ENCODE measurements at places on chromosomes 3 and 15.

DNA sequence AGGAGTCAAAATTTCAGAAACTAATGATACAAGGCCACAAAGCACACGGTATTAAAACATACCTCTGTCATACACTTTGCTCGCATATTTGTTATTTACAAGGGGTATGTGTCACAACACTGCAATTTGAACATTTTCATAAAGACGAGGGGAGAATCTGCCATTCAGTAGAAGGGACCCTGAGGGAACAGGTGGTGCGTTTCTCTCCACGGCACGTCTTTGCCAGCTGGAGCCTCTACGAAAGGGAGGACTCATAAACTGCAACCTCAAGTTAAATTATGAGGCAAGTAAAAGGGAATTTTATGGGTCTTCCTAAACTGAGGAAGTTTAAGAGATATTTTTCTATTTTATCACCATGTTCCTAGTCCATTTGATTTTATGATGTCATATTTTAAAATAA is 19.1 kb downstream of the ATP10A start:
- no peak for DNase-seq

GRCh38 chr15:78284758-78285157 is 14.7 kb downstream of the SKIC8 start:
- DNase-seq, result no peak

DNA sequence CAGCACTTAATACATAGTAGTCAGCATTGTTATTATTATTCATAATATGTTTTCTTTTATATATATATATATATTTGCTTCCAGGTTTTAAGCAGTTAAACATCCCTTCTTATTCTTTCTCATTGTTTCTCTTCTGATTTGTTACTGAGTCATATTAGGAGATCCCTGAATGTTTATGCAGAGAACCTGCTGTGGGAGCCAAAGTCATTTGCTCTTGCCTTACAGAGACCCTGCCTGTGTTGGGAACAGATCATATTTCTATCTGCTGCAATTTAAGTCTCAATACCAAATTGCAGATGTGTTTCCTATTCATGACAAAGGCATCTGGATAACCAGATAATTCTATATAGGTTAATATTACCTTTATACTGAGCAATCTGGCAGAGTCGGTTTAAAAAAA is 323.0 kb upstream of the UMPS start:
- DNase-seq, result no peak

- DNase-seq, result no peak
These were observed 18.1 kb upstream of the SLC22A13 start for GRCh38 chr3:38247366-38248035.

- DNase-seq, result no peak
These were observed 27.3 kb downstream of the LIPC start for GRCh38 chr15:58459045-58459444.

DNA sequence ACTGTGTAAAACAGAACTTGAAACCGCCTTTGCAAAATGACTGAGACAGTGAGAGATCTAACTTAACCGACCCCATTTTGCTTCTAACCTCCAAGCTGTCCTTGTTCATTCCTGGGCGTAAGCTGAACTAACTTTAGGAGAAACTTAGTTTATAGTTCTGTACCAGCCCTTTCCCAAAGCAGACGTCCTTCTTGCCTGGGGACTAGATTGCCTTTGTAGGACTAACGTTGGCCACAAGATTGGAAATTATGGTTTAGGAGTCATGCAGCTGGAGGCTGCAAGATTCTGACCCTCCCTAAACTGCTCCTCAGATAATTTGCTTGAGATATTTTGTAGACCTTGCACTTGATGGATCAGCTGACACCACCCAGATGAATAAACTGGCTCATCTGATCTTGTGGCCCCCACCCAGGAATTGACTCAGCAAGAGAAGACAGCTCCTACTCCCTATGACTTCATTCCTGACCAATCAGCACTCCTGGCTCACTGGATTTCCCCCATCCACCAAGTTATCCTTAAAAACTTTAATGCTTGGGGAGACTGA is 219.9 kb upstream of the PROK2 start:
- peak; percentile 31 for DNase-seq

- no peak for DNase-seq
These were observed 55.1 kb downstream of the HEG1 start for GRCh38 chr3:125000661-125001060.

DNA sequence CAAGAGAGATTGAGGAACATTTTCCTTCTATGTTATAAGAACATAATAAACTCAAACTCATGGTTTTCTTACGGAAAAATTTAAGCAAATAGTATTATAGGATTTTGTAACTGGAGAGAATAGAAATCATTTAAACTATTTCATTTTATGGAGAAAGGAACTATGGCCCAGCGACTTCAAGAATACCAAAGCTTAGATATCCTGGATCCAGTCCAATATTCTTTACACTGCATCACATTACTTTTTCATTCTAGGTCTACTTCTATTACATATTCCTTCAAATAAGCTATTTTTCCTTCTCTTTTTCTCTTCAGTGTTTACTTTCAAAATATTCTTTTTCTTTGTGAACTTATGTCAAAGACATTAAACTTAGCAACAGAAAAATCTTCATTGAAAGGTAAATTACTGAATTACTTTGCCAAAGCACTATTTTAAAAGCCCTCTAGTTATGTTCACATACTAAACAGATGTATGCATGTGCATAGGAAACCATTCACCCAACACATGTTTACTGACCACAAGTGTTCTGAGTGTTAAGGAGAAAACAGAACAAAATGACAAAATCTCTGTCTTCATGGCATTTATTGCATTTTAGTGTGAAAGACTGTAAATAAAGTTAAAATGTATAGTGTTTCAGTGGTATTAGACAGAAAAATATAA is 20.4 kb downstream of the KPNA4 start:
- no peak for DNase-seq

DNA sequence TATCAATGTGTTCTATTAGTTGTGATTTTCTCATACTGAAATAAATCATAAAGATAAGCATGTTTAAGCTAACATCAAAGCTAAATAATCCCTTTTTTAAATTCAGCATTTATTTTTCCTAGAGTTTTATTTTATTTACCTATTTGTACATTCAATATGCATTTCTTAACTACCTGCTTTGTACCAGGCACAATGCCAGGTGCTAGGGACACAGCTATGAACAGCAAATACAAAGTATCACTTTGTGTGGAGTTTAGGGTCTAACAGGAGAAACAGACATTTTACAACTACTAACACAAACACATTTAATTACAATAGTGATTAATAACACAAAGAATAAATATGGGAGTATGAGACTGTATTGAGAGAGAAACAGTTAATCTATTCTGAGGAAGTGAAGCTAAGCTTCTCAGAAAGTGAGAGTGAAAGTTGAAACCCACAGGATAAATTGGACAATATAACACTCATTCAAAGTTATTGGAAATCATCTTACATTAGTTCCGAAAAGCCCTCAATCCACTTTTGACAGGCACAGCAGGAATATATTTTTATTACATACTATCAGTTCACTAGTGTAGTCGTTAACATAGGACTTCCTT is 159.6 kb downstream of the GBE1 start:
- no peak for DNase-seq
